ENCODE measurements at places on chromosomes 2 and 18.

- no peak for DNase-seq
These were observed 40.2 kb upstream of the STAT4 start for GRCh38 chr2:191190861-191191552.

DNA sequence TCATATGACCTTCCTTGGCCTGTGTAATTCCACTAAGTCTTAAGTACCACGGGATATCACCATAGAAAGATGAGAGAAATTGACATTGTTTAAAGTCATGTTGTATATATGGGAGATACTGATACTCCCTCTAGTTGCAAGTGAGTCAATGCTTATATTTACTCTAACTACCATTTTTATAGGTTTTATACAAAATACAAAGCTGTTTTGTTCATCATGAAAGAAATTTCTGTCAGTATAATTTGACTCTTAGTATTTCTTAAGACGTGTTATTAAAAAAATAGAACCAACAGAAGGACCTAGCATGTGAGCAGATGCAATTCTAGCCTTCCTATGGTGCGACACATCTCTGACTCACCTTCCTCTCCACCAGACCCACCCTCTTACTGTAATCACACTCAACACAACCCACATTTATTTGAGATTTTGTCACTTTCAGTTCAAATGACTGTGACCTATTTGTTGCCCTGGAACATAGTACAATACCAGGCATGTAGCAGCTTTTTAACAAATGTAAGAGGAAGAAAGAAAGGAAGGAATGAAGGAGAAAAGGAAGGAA, 453.1 kb downstream of the CMPK2 start:
- no peak for DNase-seq

DNA sequence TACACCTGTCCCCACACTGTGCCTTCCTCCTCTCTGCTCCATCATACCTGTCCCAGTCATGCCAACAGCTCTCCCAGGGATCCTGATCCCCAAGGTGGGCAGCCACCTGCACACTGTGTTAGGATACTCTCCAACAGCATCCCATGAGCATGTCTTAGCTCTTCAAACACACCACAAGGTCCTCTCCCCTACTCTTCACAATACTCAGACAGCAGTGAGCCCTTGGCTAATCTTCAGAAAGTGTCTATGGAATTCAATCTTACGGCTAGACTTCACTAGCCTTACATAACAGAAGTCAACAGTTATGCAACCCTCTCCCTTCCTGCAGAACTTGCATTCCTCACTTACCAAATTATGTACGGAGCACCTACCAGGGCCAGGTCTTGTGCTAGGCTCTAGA, 79.9 kb downstream of the MYO5B start:
- no peak for DNase-seq

DNA sequence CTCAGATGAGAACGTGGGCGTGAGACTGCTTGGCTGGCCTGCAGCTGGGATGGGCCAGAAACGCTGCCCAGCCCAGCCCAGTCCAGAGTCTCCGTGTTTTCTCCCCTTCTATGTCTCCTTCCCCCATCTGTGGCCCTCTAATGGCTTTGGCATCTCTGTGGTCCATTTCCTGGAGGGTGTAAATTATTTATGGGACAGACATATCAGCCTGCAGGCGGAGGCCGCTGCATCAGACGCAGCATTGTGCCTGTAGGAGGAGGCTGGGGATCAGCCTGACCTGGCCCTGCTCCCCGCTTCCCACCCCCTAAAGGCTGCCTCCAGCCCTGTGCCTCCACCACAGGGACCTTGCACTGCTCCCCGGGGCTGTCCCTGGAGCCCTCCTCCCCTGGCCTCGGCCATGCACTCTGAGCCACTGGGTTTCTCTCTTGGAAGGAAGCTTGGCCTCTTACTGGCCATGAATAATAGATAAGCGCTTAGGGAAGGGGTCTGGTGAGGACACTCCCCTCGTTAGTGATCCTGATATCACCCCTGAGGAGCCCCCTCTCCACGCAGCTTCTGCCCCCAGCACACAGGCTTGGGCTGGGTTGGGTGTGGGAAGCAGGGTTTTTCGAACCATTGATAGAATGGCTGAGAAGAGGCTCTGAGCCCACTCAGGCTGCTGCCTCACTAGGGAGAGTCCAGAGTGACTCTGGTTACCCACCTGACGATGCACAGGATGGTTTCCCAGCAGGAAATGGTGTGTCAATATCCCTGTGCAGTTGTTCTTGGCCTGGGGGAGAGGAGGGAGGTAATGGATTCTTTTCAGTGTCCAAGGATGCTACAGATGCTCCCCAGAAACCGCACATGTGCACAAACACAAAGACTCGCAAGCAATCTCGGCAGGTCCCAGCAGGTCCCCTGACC, 185.5 kb downstream of the MYCN start:
- DNase-seq = no peak

DNA sequence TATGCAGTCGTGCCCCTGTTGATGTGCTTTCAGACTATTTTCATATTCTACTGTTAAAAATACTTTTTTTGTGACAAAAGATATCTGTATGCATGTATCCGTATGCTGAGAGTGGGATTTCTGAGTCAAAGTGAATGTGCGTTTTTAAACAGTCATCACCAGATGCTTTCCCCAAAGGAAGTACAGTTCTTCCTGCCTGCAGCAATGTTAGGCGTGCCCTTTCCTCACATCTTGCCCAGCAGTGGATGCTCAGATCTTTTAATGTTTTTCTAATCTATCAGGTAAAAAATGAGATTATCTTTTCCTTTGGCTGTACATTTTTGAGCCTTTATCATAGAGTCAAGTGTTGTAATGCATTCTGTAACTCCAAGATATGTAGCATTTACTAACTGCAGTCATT, 111.7 kb downstream of the PTPRM start:
- no peak for DNase-seq

DNA sequence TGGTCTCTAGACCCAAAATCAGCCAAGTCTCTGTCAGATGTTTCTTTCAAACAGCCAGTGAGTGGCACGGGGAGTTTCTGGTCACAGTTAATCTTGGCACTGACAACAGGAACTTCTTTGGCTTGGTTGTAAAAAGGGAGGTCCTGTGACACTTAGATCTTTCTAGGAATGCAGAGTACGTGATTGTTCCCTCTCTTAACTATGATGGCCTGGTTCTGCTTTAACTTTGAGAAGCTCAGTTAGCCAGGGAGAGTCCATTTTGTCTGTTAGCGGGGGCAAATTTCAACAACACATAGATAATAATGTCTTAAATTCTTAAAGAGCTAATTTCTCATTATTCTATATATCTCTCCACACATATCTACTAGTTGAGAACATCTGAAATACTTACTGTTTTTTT, 344.5 kb upstream of the LRRTM4 start:
- no peak for DNase-seq

- no peak for DNase-seq
These were observed 103.4 kb downstream of the HDAC4 start for GRCh38 chr2:239297142-239298004.

GRCh38 chr18:51074605-51075004, 44.6 kb downstream of the SMAD4 start:
- no peak for DNase-seq
